ENCODE measurements at places on chromosomes 16 and 17.

DNA sequence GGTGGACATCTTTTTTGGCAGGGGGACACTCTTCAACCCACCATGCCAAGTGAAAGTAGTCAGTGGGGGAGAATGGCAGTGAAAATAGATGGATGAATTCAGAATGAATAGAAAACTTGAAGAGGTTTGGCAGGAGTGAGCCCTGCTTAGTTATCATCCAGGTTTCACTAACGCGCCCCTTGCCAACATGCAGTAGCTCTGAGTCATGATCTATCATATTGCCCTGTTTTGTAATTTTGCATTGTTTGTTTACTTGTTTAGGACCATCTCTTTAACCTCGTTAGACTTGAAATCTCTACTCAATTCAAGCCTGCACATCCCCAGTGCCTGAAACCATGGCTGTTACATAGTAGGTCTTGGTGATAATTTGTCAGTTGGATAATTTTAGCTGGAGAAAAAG, 116.7 kb downstream of the RBFOX1 start:
- DNase-seq, result no peak

DNA sequence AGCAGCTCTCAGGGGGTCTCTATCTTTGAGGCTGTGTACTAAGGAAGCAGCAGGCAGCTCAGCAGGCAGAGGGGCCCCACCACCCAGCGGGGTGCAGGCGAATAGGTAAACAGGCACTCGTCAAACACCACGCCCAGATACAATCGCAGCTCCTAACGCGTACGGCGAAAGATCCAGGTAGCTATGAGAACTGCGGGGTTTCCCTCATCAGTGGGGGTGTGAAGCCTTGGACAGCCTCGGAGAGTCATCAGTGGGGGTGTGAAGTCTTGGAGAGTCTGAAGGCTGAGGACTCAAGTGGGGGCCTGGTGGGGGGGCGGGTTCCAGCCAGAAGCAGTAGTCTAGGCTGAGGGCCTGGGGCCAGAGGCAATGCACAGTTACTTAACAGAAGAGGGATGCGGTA, 69.0 kb downstream of the RTN4RL1 start:
- DNase-seq, result no peak

- no peak for DNase-seq
These were observed 105.4 kb downstream of the YPEL2 start for GRCh38 chr17:59436900-59437299.

- DNase-seq, result no peak
These were observed 17.7 kb downstream of the KDM8 start for GRCh38 chr16:27220991-27221390.

DNA sequence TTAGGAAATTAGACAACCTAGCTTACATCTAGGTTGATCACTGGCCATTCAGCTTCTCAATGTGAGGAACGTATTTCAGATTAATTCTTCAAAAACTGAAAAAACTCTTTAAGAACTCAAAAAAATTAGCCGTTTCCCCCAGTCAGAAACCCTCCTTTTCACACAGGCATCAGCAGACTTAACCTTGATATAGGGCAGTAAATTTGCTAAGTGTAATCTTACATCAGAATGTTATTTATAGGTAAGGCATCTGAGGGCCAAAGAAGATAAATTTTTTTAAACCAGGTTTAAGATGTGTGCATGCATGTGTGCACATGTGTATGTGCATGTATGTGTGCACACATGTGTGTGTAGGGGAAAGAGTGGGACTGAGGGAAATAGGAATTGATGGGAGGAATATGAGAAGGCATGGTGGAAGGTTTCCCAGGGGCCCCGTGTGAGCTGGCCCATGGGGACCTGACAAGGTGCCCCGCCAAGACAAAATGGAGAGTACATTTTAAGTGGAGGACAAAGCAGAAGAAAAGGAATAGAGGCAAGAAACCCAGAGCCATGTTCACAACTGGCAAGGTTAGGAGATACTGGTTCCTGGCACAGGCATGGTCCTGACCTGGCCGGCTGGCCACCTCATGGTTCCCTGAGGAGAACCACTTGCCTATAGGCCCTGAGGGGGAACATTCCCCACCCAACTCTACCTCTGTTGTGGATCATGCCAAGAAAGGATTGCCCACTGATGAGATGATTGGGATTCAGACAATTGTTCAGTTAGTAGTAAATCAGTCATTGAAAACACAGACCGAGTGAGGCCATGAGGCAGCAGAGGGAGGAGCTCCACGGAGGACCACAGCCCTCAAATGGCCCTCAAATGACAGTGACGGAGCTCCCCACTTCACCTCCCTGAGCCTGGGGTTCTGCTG, 33.0 kb downstream of the TEX2 start:
- DNase-seq, result no peak

GRCh38 chr17:73929860-73930430, 273.5 kb upstream of the RPL38 start:
- DNase-seq, result no peak

DNA sequence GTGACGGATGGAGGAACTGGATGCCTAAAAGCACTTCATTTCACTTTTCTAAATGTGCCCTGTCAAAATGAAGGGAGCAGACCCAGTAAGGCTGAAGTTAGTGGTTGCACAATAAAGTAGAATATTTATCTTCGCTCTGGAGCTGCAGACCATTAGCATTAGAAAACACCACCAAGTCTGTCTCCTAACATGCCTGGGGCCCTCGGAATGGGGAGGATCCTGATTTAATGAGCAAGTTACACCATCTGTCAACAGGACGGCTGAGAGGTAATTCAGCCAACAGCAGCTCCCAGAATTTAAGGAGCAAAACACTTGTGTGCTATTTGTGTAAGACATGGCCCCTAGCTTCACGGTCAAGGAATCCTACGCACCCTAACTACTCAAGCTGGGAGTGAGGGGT, 22.3 kb downstream of the CA10 start:
- no peak for DNase-seq

GRCh38 chr17:82287013-82287867, 13.7 kb upstream of the CSNK1D start:
- no peak for DNase-seq

GRCh38 chr17:56881685-56882295, 32.1 kb downstream of the TRIM25 start:
- no peak for DNase-seq
